ENCODE measurements at places on chromosomes 2 and 18. TPM values are rescaled to one million over a fixed set of nuclear protein-coding genes. Genes with fewer than 3 reads are reported as not detected.

The DYSF gene
- 0.12 TPM for polyA plus RNA-seq

DNA sequence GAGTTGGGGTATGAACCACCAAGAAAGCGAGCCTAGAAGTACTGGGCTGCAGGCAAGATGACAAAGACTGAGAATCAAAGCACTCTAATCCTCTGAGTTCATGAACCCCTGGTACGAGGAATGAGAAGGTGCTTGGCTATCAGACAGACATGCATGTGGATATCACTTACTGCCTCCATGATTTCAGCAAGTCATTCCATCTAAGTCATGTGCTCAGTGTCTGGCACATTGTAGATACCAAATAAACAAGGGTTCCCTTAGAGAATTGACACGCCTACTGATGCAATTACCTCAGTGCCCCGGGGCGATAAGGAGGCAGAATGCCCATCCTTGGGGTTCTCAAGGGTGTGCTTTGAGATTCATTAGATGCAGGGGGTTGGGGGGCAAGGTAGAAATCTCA is 125.6 kb upstream of the PKDCC start:
- H3K4me3 ChIP-seq = no peak overlapping the region
- DNase-seq = no peak
- H3K27me3 ChIP-seq = no peaks in the 10 kb centered on the region
- H3K36me3 ChIP-seq = no peaks in the 10 kb centered on the region
- no peak overlapping the region for H3K27ac ChIP-seq

GRCh38 chr2:42775810-42776209 is 11.9 kb upstream of the OXER1 start:
- H3K4me1 ChIP-seq = peaks cover 7% of the 10 kb centered on the region
- DNase-seq = no peak
- no peaks in the 10 kb centered on the region for H3K27me3 ChIP-seq
- H3K36me3 ChIP-seq = no peaks in the 10 kb centered on the region
- H3K27ac ChIP-seq = no peak overlapping the region
- H3K4me3 ChIP-seq = no peak overlapping the region

The DSG4 gene
- not detected for polyA plus RNA-seq

The KATNAL2 gene
- polyA plus RNA-seq = 1.3 TPM

The HMSD gene
- 0.04 TPM for polyA plus RNA-seq

DNA sequence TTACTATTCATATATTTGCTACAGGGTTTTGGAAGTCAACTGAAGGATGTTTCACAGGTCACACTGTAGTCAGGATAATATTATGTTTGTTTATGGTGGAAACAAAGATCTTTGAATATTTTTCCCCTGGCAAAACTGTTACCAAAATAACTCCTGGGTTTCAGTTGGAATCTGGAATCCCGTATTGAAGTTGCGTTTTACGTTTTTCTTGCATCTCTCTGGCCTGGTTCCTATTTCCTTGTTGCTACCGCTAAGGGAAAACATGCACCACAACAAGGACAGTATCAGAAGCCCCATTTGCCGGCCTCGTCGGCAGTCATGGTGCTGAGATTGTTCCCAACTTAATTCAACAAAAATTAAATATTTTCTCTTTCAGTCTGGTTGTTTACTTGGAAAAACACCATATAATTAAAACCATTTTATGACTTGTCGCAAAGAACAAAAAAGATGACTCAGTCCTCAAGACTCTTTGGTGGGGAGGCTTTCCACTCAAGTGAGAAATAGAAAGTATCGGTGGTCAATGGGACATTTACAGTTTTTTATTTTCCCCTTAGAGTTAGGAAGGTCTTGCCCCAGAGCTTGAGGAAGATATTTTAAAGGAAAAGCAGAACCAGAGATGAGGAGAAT is 42.3 kb downstream of the EN1 start:
- H3K4me3 ChIP-seq = no peak overlapping the region
- H3K36me3 ChIP-seq = no peaks in the 10 kb centered on the region
- DNase-seq = no peak
- no peak overlapping the region for H3K27ac ChIP-seq
- no peaks in the 10 kb centered on the region for H3K27me3 ChIP-seq
- H3K4me1 ChIP-seq = no peaks in the 10 kb centered on the region

GRCh38 chr18:59353079-59353680 is 5.9 kb downstream of the LMAN1 start:
- peaks cover 41% of the 10 kb centered on the region for H3K36me3 ChIP-seq
- no peak overlapping the region for H3K4me3 ChIP-seq
- H3K27ac ChIP-seq = no peak overlapping the region
